ENCODE measurements at places on chromosomes 5 and 9.

- no peaks in the 10 kb centered on the region for H3K27me3 ChIP-seq
- H3K36me3 ChIP-seq, result no peaks in the 10 kb centered on the region
- H3K27ac ChIP-seq, result no peak overlapping the region
- H3K4me1 ChIP-seq, result no peaks in the 10 kb centered on the region
Measured at GRCh38 chr5:112077180-112077579, 320.2 kb upstream of the NREP start.

GRCh38 chr5:134554319-134555222, 29.1 kb downstream of the JADE2 start:
- H3K27ac ChIP-seq, result peak overlapping the region; percentile 83
- no peaks in the 10 kb centered on the region for H3K27me3 ChIP-seq
- no peaks in the 10 kb centered on the region for H3K36me3 ChIP-seq
- H3K4me1 ChIP-seq, result peaks cover 27% of the 10 kb centered on the region
- peak; percentile 70 for DNase-seq

DNA sequence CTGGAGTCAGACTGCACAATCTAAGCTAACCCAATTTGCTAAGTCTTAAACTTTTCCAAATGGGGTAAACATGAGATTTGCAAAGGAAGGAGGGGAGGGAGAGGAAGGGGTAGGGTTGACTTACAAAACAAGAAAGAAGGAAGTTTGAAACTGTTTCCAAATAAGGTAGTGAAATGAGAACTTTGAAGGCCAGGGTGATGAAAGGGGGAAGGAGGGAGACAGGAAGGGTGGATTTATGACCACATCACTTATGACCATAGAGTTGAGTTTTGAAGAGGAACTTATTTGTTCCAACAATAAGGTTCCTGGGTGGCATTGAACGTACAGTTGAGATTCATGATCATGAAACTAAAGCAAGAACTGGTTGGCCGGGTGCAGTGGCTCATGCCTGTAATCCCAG, 72.5 kb upstream of the DAPK1 start:
- no peak for DNase-seq
- no peaks in the 10 kb centered on the region for H3K27me3 ChIP-seq
- no peak overlapping the region for H3K27ac ChIP-seq
- no peaks in the 10 kb centered on the region for H3K36me3 ChIP-seq
- no peak overlapping the region for H3K4me3 ChIP-seq

GRCh38 chr5:82909771-82910170, 167.4 kb downstream of the TMEM167A start:
- no peak overlapping the region for H3K27ac ChIP-seq
- no peaks in the 10 kb centered on the region for H3K27me3 ChIP-seq
- no peak for DNase-seq
- no peaks in the 10 kb centered on the region for H3K36me3 ChIP-seq
- H3K4me3 ChIP-seq, result no peak overlapping the region
- H3K4me1 ChIP-seq, result no peaks in the 10 kb centered on the region

DNA sequence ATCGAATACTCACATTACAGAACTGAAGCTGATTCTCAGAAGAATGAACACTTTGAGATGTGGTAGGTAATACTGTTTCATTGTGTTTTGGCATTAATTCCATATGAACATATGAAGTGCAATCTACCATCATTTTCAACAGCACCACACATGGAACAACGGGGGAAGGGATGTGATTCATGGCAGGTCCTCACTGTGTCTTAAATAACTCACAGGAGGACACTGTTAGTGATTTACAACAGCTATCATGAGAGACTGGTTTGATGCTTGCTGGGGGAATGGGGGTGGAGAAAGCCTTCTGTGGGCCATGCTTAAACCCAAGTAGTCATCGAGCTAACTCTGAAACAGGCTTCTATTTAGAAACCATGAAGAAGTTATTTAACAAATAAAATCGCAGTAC, 232.9 kb downstream of the SPOCK1 start:
- no peaks in the 10 kb centered on the region for H3K36me3 ChIP-seq
- DNase-seq, result no peak
- H3K4me3 ChIP-seq, result no peak overlapping the region
- no peaks in the 10 kb centered on the region for H3K4me1 ChIP-seq
- no peak overlapping the region for H3K27ac ChIP-seq
- no peaks in the 10 kb centered on the region for H3K27me3 ChIP-seq
